A549 treated with Mapracorat at 1 μM for 4 hours (cell line): ENCODE measurements at places on chromosomes 6 and 20. TPM values are rescaled to one million over a fixed set of nuclear protein-coding genes. Genes with fewer than 3 reads are reported as not detected.

The SLC17A2 gene
- not detected in 5 replicates for total RNA-seq

The PTCHD4 gene
- 0.06 to 0.07 TPM (median 0.07 TPM) in 3 of 5 replicates, not detected in the others for total RNA-seq

The LRRC73 gene
- total RNA-seq, result 0.46 to 1.3 TPM (median 1.1 TPM) in 5 replicates

The SRMS gene
- total RNA-seq, result 0.10 to 0.16 TPM in 2 of 5 replicates, not detected in the others

The IRF4 gene
- 0.21 to 0.46 TPM (median 0.34 TPM) in 5 replicates for total RNA-seq

The SLC44A4 gene
- total RNA-seq, result 0.15 TPM in 1 of 5 replicates, not detected in the others

The ASIP gene
- total RNA-seq, result not detected in 5 replicates

The DEFB113 gene
- total RNA-seq, result not detected in 5 replicates

The SIRPD gene
- total RNA-seq, result not detected in 5 replicates
